ENCODE measurements at places on chromosomes 16 and 17. TPM values are rescaled to one million over a fixed set of nuclear protein-coding genes. Genes with fewer than 3 reads are reported as not detected.

C17orf100 gene
- 6.1 TPM for total RNA-seq

TEKT3 gene
- 2.4 TPM for total RNA-seq

SULT1A2 gene
- 0.90 TPM for total RNA-seq

UBE2I gene
- 208 TPM for total RNA-seq

RAC3 gene
- 33.6 TPM for total RNA-seq

SEPHS2 gene
- 29.5 TPM for total RNA-seq

HOXB3 gene
- total RNA-seq, result 303 TPM

PCGF2 gene
- 91.9 TPM for total RNA-seq

SULT1A1 gene
- 9.9 TPM for total RNA-seq

PRSS36 gene
- total RNA-seq, result 1.4 TPM

SLC5A11 gene
- total RNA-seq, result 0.22 TPM

PRDM7 gene
- not detected for total RNA-seq

TERF2IP gene
- 51.0 TPM for total RNA-seq

TBC1D26 gene
- total RNA-seq, result 2.8 TPM

CORO1A gene
- 8.9 TPM for total RNA-seq

SHCBP1 gene
- 7.0 TPM for total RNA-seq

TAT gene
- total RNA-seq, result 0.07 TPM

XYLT1 gene
- 11.8 TPM for total RNA-seq

MSL1 gene
- total RNA-seq, result 132 TPM

PYCARD gene
- total RNA-seq, result 6.5 TPM

HP gene
- total RNA-seq, result not detected

GAS2L2 gene
- 0.11 TPM for total RNA-seq

ACSM2B gene
- total RNA-seq, result not detected

CCR7 gene
- not detected for total RNA-seq

TNFRSF17 gene
- total RNA-seq, result not detected

ABCA9 gene
- total RNA-seq, result 1.5 TPM

FAM20A gene
- 1.7 TPM for total RNA-seq

KRTAP16-1 gene
- not detected for total RNA-seq

PIPOX gene
- total RNA-seq, result 4.1 TPM

ABI3 gene
- total RNA-seq, result 0.51 TPM

ZNF629 gene
- total RNA-seq, result 41.4 TPM

ABCA3 gene
- 3.5 TPM for total RNA-seq

TRPV2 gene
- 2.1 TPM for total RNA-seq

LDHD gene
- total RNA-seq, result 0.65 TPM

TBX4 gene
- 54.2 TPM for total RNA-seq

All from mesothelial cell of epicardium (in vitro differentiated cells).